Activated naive CD4-positive, alpha-beta T cell treated with anti-CD3 and anti-CD28 coated beads, Interleukin-2, amount 10 ng/mL, durations not matched to agents 7 days and 5 days (primary cell): ENCODE measurements at places on chromosomes 7 and 10.

GRCh38 chr7:135736586-135737305, 8.8 kb upstream of the SLC13A4 start:
- no peak for DNase-seq

- no peak for DNase-seq
Measured at GRCh38 chr10:24262929-24263590, 54.1 kb downstream of the KIAA1217 start.

DNA sequence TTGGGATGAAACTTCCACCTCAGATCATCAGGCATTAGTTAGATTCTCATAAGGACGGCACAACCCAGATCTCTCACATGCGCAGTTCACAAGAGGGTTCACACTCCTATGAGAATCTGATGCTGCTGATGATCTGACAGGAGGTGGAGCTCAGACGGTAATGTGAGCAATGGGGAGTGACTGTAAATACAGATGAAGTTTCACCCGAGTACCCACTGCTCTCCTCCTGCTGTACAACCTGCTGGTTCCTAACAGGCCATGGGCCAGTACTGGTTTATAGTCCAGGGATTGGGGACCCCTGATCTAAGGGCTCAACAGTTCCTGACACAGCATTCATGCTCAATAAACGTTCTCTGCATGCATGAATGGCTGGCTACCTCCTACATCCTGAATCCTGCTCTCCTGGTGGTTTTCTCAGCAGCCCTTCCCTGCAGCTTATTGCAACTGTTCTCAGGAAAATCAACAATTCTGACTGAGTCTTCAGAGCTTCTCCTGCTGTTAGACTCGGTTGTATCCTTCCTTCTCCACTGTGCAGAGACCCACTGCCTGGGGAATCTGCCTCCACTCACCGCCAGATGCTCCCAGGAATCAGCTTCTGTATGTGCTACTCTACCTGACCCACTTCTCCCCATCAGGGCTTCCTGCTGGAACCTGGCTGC, 17.4 kb downstream of the PDE6C start:
- no peak for DNase-seq

- DNase-seq = peak; percentile 46
Measured at GRCh38 chr10:12484941-12485805, 135.8 kb downstream of the CAMK1D start.

DNA sequence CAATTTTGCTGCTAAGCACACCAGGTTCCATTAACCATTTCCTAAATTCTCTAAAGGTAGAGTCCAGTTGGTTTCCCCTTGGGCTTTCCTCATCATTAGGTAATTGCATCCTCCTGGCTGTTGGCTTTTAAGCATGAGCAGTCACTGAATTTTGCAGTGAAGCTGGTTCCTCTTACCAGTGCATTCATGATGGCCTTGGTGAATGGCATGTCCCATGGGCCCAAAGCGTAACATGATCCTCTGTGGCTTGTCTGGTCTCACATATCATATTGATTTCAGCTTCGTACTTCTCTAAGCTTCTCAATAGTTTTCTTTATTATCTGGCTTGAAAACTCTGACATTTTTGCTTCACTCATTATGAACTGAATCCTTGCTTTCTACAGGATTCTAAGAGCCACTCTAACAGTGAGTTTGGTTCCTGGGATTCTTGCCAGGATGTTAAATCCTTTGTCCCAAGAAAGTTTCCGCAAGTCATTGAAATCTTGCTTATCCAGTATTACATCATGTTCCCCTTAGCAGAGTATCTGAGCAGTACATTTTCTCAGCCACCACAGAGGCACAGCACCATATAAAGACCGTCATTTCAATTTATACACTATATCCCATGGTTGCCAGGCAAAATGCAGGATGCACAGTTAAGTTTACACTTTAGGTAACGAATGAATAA, 134.2 kb downstream of the PTN start:
- no peak for DNase-seq

GRCh38 chr10:5958675-5959074, 18.7 kb downstream of the IL15RA start:
- no peak for DNase-seq

- DNase-seq = no peak
Measured at GRCh38 chr7:54812756-54813322, 53.8 kb upstream of the SEC61G start.

GRCh38 chr7:3336042-3336665, 35.1 kb downstream of the SDK1 start:
- no peak for DNase-seq

DNA sequence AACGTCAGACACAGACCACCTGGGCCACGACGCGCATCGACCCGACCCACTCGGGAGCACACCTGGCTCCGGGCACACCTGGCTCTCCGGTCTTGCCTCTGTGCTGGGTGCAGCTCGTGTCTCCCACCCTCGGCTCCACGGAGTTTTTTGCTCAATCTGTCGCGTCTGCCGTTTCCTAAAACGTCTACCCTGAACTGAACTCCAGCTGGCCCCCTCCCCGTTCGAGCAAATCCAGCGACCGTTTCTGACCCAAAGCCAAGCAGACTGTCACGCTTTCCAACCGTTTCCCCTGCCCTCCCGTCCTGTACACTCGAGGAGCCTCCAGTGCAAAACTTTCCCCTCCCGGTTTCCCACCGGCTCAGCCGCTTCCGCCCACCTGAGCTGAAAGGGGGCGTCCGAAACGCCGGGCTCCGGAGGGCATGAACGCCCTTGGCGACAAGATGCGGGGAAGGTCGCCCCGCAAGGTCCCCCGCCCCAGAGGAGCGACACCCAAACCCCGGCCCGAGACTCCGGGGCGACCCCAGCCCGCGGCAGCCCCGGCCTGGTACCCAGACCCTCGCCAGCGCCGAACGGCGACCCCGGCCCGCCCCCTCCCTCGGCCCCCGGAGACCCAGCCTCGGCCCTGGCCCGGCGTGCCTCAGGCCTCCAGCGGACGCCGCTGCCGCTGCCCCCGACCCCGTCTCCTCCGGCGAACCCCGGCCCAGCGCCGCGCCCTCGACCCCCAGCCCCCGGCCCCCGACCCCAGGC, 557 bp downstream of the CYTH3 start:
- peak; percentile 42 for DNase-seq
